Right cardiac atrium (tissue), 5 donors: ENCODE measurements at places on chromosomes 1 and 21. TPM values are rescaled to one million over a fixed set of nuclear protein-coding genes. Genes with fewer than 3 reads are reported as not detected.
A peak's percentile ranks its signal among the peaks of the same experiment; 100 is the strongest.

DNA sequence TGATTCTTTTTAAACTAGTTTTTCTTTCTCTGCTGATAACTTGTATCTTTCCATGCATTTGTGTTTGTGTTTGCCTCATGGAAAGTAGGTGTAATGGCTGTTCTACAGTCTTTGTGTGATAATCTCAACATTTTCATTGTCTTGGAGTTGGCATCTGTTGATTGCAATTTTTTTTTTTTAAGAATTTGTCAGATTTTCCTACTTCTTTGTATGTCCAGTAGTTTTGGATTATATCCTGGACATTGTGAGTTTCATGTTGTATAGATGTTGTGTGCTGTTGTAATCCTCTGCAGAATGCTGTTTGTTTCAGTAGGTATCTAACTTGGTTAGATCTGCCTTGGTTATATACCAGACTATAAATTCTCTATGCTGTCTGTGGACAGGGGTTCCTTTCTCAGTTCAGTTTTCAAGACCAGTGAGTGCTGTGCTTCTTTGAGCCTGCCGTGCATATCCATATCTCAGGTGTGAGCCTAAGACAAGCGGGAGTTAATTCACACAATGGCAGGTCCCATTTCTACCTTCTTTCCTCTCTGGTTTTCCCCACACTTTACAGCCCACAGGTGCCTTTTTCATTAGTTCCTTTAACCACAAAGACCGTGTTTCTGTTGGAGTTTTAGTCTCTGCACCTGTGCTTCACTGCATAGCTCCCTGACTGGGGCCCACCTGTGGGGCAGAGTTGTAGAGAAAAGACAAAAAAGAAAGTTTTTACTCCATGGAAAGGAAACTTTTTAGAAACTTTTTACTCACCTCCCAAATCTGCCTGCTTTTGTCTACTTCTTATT lies 69.9 kb downstream of the ITSN1 start:
- no peak for DNase-seq

- DNase-seq, result no peak
Observed at GRCh38 chr1:58882322-58882948, 98.6 kb upstream of the JUN start.

DNA sequence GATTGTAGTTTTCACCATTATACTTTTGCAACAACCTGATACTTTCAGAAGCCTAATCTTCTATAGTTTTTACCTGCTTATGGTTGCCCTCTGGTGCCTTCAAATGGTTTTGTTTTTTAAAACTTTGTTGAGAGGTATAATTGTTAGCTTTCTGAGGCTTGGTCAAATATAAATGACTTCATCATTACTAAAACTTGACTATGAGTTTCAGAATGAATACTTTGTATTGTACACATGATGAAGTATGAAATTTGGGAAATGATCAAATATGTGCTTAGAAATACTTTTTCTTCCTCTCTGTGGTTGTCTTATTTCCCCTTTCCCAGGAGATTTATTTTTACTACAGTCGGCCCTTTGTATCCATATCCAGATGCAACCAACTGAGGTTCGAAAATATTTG lies 151.8 kb upstream of the B3GALT2 start:
- DNase-seq, result no peak

GRCh38 chr1:33258788-33259274 lies 2.5 kb downstream of the ZNF362 start:
- DNase-seq, result no peak

- no peak for DNase-seq
Observed at GRCh38 chr21:38165466-38166172, 91.2 kb upstream of the KCNJ15 start.

DNA sequence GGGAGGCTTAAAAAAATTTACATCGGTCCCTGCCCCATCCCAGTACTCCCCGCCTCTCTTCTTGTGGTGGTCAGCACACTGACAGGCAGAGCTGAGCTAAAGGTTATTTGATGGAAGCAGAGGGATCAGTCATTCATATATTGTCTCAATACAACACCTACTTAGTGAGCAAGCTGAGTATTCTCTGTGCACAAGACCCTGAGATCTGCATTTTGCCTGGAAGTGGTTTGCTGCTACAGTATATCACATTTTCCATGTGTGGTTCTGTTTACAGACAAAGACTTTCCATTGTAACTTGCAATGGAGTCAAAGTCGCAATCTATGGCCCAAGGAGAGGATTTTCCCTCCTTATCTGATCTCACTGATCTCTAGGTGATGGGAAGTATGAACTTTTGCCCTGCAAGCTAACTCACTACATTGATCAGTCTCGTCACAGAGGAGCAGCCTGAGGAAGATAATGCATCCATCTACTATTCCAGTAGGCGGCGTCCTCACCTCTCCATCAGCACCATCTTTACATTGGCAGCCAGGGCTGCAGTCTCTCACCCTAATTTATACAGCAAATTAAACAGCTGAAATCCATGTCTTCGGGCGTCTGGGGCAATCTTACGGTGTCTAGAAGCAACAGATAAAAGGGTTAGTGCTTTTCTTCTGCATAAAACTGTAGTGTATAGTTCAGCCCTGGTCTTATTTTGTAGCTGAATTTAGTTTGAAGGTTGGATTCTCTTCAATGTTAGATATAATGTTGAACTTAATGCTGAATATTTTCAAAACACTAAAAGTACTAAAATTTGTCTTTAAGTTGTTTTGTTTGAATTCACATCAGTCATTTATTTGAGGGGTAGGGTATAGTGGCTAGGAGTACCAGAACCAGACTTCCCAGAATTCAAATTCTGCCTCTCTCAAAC lies 3.2 kb upstream of the TRAF5 start:
- DNase-seq, result peak; percentile 57

DNA sequence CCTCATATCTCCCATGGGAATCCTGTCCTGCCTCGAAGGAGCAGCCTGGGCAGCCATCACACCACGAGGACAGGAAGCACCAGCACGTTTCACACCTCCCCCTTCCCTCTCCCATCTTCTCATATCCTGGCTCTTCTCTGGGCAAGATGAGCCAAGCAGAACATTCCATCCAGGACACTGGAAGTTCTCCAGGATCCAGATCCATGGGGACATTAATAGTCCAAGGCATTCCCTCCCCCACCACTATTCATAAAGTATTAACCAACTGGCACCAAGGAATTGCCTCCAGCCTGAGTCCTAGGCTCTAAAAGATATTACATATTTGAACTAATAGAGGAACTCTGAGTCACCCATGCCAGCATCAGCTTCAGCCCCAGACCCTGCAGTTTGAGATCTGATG lies 8.7 kb downstream of the SLAMF8 start:
- DNase-seq, result no peak

GRCh38 chr1:92228401-92228800 lies 10.7 kb downstream of the C1orf146 start:
- DNase-seq, result no peak

- DNase-seq, result no peak
Observed at GRCh38 chr1:160973491-160973890, 18.9 kb upstream of the ITLN2 start.

DNA sequence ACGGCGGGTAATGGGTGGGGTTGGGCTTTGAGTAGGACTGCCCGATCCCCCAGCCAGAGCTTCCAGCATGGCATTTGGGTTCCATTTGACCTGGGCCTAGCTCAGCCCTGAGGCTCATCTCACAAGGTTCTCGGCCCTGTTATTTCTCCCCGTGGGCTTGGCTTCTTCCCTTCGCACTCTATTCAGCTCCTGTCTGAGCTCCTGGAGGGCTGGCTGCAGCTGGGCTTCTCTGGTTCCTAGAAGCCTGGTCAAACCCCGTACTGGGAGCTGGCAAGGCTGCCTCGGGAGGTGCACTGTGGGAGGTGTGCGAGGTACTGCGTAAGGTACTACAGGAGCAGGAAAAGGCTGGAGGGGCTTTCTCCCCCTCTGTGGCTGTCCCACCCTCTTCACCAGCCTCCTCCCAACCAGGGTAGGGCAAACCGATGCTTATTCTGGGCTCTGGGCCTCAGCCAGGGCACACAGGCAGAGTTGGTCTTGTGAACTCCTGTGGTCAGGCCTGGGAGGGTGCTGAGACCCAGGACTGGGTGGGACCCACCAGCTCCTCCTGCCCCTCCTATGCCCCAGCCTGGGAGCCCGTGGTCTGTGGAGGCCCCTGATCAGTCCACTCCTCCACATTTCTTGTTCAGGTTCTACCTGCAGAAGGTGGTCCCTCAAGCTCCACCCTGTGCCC lies 814 bp downstream of the A3GALT2 start:
- DNase-seq, result no peak

Gene SYNJ1
- total RNA-seq, result 15.5 TPM

Gene PLA2G2C
- total RNA-seq, result 0.31 TPM

Gene ESRRG
- total RNA-seq, result 38.6 TPM

Gene ARHGEF10L
- 54.0 TPM for total RNA-seq

Gene UBIAD1
- total RNA-seq, result 8.7 TPM

Gene CA6
- total RNA-seq, result not detected

Gene EPHA2
- 15.7 TPM for total RNA-seq

Gene LCA5L
- total RNA-seq, result 1.3 TPM

Gene FLG2
- total RNA-seq, result not detected

Gene NMNAT2
- total RNA-seq, result 39.7 TPM
